ENCODE measurements at places on chromosomes 11 and 22.

DNA sequence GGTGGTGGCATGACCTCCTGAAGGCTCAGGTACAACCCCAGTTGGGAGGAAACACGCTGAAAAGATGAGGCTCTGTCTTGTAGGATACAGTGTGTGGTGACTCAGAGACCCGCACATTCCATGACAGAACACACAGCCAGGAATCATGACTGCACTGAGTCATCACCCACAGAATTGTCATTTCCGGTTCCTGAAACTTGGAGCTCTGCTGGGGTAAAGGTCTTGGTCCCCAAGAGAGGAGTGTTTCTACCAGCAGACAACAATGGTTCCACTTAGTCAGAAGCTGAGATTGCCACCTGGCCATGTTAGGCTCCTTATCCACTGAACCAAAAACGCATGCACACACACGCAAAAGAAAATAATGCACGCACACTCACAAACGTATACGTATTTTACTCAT is 31.5 kb upstream of the CYB5R3 start:
- DNase-seq = no peak

DNA sequence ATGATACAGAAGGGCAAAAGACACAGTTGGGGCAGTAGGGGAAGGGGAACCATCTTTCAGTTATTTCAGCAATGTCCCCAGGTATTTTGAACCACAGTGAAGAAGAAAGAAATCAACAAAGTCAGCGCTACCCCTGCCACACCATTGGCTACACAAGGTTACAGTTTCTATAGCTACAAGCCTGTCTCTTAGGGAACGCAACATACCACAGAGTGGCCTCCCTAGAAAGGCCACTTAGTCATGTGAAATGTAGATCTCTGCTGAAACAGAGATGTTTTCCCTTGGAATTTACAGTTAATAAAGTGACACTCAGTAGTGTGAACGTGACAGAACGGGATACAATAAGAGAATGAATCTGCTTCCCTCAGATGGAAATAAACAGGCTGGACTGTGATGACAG is 54.6 kb downstream of the MCHR1 start:
- no peak for DNase-seq

GRCh38 chr11:119047205-119047604 is 9.8 kb downstream of the HYOU1 start:
- no peak for DNase-seq

DNA sequence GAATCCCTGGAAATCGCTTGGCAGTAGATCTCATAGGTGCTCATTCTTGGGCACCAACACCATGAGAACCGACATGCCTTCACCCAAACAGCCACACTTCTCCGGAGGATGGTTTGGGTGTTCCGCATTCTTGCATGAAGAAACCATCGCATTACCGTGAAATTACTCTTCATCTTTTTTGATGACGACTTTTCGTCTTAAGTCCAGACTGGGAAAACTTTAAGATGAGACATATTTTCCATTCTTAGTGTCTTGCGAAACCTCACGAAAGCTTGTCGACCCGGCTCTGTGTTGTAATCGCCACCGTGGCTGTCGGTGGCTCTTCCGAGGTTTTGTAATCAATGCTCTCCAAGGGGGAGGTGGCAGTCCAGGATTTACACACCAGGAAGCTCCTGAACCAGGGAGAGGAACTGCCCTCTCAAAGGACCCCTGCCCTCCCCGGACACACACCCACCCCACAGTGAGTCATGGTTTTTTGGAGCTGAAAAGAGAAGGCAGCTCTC is 1.7 kb downstream of the TOM1 start:
- DNase-seq = no peak

GRCh38 chr11:73968356-73968966 is 14.2 kb downstream of the UCP2 start:
- DNase-seq = no peak

GRCh38 chr11:68948935-68949334 is 31.9 kb downstream of the MRGPRD start:
- DNase-seq = no peak

DNA sequence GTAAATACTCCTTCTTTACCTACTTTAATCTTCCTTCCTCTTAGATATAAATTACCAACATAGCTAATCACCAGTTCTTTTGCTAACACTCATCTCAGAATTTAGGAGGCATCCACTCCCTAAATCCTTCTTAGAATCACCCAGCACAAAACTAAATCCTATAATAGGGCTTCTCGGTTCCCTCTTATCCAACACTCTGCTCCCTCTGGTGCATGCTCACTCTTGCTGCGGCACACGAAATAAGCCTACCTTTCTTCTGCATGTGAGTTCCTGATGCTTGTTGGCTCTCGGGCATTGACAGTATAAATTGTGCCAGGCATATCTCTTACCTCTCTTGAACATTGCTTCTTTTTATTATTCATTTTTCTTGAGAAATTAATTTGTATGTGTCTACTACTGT is 61.0 kb downstream of the OR5AK2 start:
- DNase-seq = no peak

DNA sequence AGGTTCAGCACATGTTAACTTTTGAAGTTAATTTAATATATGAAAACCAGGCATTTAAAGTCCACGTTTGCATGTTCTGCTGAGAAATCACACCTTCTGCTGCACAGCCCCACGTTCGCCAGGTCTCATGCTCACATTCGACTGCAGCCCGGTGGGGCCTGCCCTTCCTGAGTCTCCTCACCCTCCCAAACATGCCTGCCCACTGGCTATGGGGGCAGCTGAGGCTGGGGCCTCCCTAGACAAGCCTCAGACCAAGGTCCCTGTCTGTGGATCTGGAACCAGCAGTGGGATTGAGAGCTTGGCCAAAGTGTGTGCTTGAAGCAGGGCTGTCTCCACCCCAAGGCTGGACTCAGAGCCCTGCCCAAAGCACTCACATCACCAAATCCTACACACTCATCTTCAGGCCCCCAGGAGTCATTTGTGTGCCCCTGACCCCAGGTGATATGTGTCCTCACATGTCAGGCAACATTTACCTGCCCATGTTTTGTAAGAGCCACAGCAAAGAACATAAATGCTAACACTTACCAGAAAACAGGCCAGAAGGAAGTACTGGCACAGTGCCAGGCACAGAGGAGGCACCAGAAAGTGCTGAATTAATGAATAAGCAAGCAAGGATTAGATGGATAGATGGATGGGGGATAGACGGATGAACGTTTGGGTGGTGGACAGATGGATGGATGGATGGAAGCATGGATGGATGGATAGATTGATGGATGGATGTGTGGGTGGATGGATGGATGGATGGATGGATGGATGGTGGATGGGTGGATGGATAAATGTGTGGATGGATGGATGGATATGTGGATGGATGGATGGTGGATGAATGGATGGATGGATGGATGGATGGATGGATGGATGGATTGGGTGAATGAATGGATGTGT is 9.4 kb upstream of the FADD start:
- no peak for DNase-seq

DNA sequence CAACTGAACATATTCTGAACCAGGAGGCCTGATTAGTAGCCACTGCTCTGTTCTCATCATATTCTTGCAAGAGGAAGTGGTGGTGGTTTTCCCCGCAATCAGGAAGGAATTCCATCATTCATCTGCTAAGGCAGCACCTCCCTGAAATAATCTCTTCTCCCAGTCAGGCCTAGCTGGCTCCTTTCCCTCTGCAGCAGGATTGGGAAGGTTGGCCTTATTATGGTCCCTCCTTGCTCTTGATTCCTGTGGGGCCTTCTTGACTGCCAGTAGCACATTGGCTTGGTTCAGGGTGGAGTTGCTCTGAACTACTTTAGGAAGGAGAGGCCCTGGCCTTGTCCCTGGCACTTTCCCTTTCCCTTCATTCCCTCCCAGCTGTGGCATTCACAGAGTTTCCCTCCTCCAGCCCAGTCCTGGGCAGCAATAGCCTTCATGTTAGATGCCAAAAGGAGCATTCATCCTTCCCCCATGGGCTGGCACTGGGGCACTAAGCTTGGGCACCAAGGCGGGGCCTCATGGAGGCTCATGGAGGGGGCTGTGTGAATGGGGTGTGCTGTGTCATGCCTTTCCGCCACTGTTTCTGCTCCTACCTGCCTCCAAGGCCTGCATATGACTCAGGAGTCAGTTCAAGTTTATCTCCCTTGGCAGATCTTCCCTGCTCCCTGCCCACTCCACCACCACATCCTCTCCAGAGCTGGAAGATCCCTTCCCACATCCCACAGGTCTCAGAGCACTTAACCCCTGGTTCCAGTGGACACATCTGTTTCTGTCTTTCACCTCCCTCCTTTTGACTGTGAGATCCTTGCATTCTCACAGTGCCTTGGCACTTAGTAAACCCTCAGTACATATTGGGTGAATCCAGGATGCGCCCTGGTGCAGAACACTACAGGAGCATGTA is 27.6 kb upstream of the CD44 start:
- DNase-seq = no peak

- DNase-seq = no peak
Measured at GRCh38 chr22:44822534-44822933, 70.2 kb downstream of the ARHGAP8 start.

- DNase-seq = no peak
Measured at GRCh38 chr11:87575088-87575487, 537.4 kb downstream of the TMEM135 start.

DNA sequence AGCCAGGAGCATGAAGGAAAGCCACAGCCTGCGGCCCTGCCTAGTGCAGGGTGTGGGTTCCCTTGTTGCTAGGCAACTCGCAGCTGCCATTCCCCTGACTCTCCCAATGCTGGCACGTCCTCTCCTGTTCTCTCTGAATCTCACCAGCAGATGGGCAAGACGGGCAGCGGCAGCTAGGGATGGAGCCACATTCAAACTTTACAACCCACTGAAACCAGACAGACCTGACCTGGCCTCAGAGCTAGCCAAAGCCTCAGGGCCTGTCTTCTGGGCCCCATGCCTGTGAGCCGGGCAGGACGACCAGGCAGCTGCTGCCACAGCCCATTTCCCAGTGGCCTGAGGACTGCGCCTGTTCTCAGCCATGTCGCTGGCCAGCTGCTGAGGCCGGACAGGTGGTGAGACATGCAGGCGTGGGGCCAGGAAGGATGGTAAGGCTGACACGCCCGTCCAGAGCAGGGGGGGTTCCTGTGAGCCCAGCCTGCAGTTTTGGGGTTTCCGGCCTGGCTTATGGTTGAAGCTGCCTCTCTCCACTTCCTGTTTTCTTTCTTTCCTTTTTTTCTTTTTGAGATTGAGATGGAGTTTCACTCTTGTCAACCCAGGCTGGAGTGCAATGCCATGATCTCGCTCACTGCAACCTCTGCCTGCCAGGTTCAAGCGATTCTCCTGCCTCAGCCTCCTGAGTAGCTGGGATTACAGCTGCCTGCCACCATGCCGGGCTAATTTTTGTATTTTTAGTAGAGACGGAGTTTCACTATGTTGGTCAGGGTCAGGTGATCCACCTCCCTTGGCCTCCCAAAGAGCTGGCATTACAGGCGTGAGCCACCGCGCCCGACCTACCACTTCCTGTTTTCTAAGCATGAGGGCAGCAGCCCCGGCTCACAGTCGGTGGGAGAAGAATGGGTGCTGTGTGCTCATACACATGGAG is 4.1 kb downstream of the SUN2 start:
- DNase-seq = peak; percentile 61

- no peak for DNase-seq
Measured at GRCh38 chr22:43173566-43173965, 13.4 kb downstream of the TTLL12 start.

- no peak for DNase-seq
Measured at GRCh38 chr11:35214792-35215193, 75.8 kb downstream of the CD44 start.

DNA sequence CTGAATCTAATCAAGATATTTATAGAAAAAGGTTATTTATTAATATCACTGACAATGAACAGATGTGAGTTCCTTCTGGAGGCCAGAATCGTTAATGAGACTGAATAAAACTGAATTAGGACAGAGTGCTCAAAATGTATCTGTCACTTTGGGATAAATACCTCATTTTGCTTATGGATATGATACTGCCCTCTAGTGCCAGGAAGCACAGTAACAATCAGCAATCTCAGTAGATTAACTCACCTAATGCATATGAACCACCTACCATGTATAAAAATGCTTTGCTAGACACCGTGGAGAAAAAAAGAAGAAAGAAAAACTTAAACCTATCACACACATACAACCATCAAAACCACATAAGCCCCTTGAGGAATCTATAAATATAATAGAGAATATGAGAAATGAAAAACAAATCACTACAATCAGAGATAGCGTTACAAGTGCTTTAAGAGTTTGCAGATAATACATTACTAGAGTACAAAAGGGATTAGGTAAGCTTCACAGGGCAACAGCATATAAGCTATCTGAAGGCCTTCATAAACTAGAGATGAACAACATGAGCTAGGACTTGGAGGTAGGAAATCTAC is 117.4 kb downstream of the SGSM3 start:
- DNase-seq = no peak

DNA sequence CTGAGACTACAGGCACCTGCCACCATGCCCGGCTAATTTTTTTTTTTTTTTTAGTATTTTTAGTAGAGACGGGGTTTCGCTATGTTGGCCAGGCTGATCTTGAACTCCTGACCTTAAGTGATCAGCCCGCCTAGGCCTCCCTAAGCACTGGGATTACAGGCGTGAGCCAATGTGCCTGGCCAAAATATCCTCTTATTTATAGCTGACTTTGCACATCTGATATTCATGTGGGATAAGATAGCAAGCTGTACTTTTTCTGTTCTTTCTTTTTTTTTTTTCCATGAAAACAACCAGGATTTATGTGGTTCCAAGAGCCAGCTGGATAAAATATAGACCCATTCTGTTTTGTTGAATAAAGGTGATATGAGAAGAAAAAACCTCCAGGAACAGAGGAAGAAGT is 12.1 kb upstream of the XBP1 start:
- DNase-seq = no peak

DNA sequence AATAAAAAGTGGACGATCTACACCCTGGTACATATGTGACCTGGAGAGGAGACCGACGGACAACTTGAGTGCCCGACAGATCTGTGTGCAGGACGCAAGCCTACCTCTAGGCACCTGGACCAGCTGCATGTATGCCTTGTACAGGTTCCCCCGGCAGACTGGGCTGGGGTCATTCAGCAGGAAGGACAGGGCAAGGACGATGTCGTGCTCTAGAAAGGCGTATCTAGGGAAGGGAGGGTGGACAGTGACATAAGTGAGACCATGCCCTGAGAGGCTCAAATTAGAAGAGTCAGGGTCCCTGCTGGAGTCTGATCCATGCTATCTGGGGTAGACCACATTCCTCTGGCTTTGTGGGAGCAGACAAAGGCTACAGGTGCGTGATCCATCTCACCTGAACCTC is 7.9 kb downstream of the RSPH14 start:
- DNase-seq = no peak

DNA sequence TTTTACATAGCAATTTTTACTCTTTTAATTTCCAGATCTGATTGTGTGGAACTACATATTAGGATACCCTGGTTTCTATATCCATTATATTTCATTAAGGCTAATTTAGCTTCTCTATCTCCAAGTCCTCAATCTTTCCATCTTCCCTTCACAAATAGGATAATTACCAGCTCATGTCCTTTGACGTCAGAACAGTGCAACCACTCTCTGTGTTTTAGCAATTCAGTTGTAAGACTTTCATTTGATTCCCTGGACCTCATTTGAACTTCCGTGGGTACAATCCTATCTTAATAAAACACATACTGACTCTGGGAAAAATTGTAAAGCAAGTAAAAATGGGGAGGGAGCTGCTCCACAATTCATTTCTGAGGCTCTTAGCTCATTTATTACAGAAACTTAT is 52.8 kb downstream of the FAM76B start:
- no peak for DNase-seq

- no peak for DNase-seq
Measured at GRCh38 chr22:19659805-19660345, 54.4 kb upstream of the SEPTIN5 start.

GRCh38 chr11:96267496-96268032 is 75.4 kb downstream of the MAML2 start:
- DNase-seq = peak; percentile 29
